Kidney (tissue), 22 donors: ENCODE measurements at places on chromosomes 13 and 19. TPM values are rescaled to one million over a fixed set of nuclear protein-coding genes. Genes with fewer than 3 reads are reported as not detected.

Gene SIGLEC10
- total RNA-seq, result 33.8 TPM

Gene THSD1
- total RNA-seq, result 6.4 TPM

- DNase-seq, result no peak
These were observed 2.5 kb downstream of the ZNF552 start for GRCh38 chr19:57812226-57812625.

Gene CNN1
- 47.8 TPM for total RNA-seq

- no peak for DNase-seq
These were observed 151.7 kb downstream of the DCLK1 start for GRCh38 chr13:35979361-35979951.

GRCh38 chr19:52007806-52008557 lies at the start of gene ZNF615:
Gene ZNF615 (minus strand): TSS chr19:52008211. CDS start chr19:52003711, 4,500 bp downstream.
- peak; percentile 95 for DNase-seq

Gene PEAK3
- 2.1 TPM for total RNA-seq

Gene GFY
- total RNA-seq, result not detected

GRCh38 chr19:19627621-19628500 lies at the start of gene LPAR2:
Gene LPAR2 (minus strand): TSS chr19:19628220. CDS start chr19:19627275, 945 bp downstream.
- DNase-seq, result peak; percentile 66

DNA sequence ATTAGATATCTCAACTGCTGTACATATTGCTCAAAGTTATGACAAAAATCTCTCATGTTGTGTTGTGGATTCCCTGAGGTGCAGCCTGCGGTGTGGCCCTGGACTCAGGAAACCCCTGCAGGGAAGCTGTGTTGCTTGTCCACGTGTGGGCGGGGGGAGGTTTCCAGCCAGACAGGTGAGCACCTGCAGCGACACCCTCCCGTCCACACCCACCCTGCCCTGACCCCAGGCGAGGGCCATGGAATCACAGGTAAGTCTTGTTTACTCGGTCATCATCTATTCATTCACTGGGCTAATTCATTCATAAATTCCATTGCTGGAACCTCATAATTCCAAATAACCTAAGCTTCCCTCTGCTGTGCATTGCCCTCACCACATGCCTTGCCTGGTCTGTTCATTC lies 14.1 kb downstream of the PLPP2 start:
- no peak for DNase-seq

DNA sequence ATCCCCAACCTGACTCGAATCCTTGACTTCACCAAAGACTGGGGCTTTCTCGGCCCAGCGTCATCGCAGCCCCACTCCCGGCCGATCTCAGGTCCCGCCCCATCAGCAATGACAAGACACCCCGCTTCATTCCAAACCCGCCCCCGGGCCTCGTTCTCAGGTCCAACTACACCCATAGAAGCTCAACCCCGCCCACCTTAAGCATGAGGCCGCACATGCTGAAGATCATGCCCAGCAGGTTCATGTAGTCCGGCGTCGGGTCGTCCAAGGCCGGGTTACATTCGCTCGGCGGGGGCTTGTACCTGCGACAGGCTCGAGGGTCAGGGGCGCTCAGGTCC lies 2.3 kb downstream of the WDR83 start:
- no peak for DNase-seq

Gene GNA15
- 8.7 TPM for total RNA-seq

DNA sequence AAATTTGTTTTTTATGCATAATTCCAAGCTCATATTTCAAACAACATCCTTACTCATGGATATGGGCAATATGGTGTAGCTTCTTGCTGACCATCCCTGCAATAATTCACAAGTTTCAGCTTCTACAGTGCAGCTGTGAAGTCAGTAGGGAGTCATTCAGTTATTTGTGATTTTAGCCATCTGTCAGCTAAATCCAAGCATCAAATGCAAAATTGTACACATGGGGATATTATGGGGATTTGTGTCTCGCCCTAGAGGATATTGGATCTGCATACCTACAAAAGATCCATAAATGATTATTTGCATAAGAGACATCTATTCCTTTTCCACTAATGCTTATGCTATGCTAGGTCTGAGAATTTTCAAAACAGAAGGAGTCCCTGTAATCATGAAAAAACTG lies 217.9 kb upstream of the SLITRK5 start:
- no peak for DNase-seq

DNA sequence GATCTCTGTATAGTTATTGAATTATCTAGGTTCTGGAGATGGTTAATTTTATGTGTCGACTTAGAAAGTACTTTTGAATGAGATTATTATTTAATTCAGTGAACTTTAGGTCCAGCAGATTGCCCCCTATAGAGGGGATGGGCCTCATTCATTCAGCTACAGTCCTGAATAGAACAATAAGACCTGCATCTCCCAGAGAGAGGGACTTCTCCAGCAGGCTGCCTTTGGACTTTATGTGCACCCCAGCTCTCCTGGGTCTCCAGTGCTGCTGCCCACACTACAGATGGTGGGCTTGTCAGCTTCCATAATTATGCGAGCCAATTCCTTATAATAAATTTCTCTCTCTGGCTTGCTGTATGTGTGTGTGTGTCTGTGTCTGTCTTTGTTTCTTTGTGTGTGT lies 39.3 kb upstream of the KL start:
- no peak for DNase-seq

- peak; percentile 74 for DNase-seq
These were observed 6.5 kb upstream of the TIMM50 start for GRCh38 chr19:39474139-39474620.

Gene KCNJ14
- total RNA-seq, result 1.0 TPM
